ENCODE measurements at places on chromosomes 5 and 9.

DNA sequence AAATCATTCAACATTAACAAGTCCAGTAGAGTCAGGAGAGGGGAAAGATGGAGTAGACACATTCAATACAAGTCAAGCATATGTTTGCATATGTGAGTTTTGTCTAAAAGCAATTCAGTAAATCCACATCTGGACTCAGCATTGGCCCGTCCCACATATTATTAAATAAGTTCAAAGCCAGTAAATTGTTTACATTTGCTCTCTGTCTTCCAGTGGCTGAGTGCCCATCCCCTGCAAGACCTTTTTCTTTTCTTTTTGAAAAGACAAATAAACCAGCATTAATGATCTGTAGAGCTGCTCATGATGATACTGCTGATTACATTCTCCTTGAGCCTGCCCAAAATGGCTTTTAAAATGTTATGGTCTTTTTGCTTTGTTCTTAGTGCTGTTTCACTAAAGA lies 71.1 kb downstream of the TNC start:
- no peak for DNase-seq

GRCh38 chr5:142245786-142246185 lies 79.0 kb downstream of the SPRY4 start:
- DNase-seq = no peak

GRCh38 chr5:141864371-141865370 lies 13.5 kb downstream of the PCDH1 start:
- DNase-seq = no peak

- no peak for DNase-seq
These were observed 551.9 kb downstream of the PRELID2 start for GRCh38 chr5:145283141-145283810.

DNA sequence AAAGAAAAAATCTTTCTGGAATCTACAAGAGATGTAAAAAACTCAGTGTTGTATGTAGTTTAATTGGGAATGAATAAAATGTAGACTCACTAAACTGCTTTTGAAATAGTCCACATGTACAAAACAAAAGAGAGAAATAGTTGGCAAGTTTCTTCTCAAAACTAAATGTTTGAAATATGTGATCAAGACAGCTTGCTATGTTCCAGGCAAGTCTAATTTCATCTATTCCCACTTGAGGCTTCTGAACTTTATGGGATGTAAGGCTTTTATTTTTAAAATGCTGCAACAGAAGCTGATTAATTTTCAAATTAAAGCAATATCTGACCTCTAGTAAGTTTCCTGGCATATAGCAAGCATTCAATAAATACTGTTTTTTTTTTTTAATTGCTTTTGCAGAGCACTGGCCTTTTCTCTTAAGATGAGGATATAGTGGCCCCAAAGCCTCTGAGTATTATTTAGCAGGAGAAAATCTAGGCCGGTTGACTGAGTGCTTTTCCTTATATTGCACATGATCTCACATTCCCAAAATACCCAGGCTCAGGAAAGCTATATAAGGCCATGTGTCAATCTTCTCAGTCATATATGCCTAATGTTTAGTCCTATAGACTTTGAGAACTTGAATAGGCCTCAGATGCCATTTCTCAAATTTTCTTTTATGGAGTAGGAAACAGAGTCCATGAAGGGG lies 183.2 kb downstream of the NTRK2 start:
- DNase-seq = no peak

DNA sequence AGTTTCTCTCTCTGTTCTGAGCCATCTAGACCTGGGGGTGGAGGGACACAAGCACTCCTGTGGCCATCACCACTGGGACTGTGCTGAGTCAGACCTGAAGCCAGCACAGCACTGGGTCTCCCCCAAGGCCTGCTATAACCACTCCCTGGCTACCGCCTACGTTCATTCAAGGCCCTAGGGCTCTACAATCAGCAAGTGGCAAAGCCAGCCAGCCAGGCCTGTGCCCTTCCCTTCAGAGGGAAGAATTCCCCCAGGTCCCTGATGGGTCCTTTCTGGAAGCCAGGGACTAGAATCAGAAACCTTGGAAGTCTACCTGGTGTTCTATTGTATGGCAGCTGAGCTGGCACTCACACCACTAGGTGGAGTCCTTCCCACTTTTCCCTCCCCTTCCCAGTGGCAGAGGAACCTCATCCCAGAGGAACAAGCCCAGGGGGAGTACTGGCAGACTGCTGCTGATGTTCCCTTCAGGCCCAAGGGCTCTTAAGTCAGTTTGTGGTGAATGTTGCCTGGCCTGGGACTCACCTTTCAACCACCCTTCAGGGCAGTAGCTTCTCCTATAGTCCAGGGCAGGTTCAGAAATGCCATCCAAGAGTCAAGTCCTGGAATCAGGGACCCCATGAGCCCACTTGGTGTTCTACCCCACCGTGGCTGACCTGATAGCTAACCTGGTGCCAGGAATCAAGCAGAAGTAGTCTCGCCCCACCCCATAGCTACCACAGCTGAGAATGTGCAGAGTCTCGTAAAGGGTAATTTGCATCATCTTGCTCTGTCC lies 20.0 kb downstream of the JMY start:
- DNase-seq = no peak

DNA sequence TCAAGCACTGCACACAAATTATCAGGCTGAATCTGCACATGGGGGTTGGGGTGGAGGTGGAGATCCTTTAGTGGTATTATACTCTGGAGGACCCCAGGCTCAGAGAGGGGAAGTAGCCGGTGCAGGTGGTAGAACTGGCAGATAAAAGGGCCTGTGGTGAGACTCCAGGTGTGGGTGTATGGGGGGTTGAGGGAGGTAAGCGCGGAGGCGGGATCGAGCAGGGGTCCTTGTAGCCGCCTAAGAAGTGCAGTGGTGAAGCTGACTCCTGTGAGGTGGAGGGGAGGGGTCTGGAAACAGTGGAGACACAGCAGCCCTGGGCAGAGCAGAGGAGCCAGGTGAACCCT lies 841 bp downstream of the ACSL6 start:
- no peak for DNase-seq

DNA sequence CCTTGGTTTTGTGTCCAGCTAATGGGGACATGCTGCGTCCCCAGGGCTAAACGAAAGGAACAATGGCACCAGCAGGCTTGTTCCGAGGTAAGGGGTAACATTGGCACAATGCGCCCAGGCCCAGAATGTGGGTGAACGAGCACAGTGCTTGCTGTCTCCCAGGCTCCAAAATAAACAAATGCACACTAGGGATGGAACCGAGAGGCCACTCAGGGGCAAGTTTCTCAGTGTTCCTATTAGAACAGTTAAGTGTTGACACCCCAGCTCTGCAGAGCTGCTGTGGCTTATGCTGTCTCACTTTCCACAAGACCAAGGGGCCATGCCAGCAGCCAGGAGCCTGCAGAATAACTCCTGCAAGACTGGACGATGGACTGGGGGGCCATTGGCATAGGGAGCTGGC lies 492.4 kb downstream of the GADD45G start:
- DNase-seq = no peak

GRCh38 chr9:74132986-74133385 lies 364.1 kb upstream of the RORB start:
- no peak for DNase-seq

DNA sequence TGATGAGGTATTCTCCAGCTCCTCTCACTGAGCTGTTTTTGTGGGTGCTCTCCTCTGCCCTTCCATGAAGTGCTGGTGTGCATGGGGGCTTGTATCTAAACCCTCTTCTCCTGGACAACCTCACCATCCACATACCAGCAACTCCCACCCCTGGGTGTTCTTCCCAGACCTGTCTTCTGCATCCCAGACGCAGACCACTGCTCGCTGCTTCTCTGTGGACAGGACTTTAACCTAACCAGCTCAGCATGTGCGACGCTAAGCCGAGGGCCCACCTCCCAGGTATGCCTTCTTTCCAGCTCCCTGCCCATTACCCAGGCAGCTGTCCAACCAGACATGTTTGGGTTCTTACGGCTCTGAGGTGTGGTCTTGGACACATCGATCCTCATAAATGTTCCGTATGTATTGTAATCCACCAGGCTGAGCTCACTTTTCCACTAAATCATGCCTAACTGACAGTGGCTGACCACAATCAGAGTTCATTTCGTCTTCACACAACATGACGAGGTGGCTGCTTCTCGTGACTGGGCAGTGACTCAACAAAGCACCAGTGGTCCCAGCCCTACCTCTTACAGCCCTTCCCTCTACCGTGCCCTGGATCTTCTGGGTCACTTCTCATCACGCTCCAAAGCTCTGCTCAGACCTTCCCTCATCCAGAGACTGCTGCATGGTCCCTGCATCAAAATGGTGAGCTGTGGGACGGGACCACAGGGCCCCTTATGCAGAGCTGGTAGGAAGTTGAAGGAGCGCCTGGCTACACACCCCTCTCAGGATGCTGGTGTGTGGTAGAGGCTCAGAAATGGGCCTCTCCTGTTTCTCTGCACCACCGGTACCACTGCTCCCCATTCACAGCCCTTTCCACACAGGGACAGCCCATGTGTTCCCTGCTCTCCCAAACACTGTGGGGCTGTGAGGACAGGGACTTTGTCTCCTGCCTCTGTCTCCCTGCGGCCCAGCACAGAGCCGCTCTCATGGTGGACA lies 9.6 kb upstream of the PTGES2 start:
- DNase-seq = no peak

All from stimulated activated CD4-positive, alpha-beta T cell treated with anti-CD3 and anti-CD28 coated beads, Interleukin-12 subunit alpha, Interleukin-12 subunit beta, amount 100 ng/mL, for 4 hours (primary cell).